ENCODE measurements at places on chromosomes 5 and 9.

- no peak for DNase-seq
These were observed 33.8 kb downstream of the SVEP1 start for GRCh38 chr9:110545705-110546104.

GRCh38 chr5:157108976-157109375 lies at the start of gene HAVCR2:
TSS of gene HAVCR2 (minus strand) at chr5:157109044. CDS start at chr5:157108983, 61 bp downstream.
- no peak for DNase-seq

DNA sequence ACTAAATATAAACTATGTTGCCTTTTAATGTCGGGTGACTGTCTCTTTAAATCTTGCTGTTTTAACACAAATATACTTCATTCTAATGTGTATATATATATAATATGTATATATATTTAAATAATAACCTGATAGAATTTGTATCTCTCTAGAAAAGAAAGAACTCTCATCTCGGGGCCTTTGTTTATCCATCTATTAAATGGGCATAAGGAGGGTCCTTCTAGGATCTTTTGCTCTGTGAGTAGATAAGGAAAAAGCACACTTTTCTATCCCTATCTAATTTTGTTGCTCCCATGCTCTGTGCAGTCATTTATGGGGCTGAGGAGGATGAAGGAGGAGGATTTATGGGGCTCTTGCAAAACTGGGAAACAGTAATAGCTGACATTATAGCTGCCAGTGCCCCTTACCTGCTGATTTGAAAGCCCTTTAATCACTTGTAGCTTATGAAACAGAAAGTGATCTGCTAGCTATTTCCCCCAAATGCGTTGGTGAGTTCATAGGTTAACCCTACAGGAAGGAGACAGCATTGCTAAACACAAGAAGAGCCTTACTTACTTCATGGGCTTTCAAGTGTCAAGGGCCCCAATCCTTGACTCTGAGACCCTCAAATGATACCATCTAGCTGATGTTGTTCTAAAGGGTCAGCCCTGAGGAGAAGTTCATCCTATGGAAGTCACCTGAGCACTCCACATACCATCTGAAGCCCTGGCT lies 5.8 kb upstream of the PPARGC1B start:
- DNase-seq = no peak

GRCh38 chr9:125388978-125389377 lies 127.4 kb downstream of the GAPVD1 start:
- no peak for DNase-seq

GRCh38 chr9:70298245-70298771 lies 39.5 kb downstream of the SMC5 start:
- DNase-seq = no peak

- DNase-seq = peak; percentile 14
These were observed 40.0 kb downstream of the NUDT12 start for GRCh38 chr5:103522586-103522985.

- no peak for DNase-seq
These were observed 170.4 kb downstream of the HINT1 start for GRCh38 chr5:130994496-130995253.

- DNase-seq = no peak
These were observed 10.6 kb upstream of the PWWP2A start for GRCh38 chr5:160129841-160130240.

GRCh38 chr5:151615431-151615830 lies 24.3 kb upstream of the FAT2 start:
- DNase-seq = no peak

DNA sequence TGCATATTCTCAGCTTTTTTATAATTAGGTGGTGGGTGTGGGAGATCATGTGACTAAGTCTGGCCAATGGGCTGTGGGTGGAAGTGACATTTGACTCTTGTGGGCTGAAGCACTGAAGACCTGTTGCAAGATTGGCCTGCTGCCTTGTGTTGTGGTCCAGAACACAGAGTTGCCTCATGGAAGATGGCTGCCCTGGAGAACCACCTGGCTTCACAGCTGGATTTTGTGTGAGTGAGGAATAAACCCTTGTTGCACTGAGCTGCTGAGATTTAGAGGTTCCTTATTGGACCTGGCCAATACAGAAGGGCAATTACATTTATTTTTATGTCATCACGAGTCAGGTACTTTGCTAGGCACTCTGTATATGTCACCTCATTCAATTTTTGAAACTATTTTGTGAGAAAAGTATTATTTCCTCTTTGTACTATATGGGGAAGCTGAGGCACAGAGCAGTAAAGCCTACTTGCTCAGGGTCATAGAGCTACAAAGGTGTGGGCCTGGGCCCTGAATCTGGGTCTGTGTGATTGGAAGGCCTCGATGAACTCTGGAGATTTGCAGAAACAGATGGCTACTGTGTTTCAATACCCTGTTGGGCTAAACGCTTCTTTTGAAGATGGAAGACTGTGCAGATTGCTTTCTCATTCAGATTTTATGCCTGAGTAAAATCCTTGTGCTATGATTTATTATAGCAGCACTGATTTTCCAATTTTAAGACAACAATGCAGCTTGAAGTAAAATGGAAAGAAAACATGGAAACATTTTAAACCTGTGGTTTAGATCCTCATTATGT lies 71.2 kb upstream of the TBC1D2 start:
- no peak for DNase-seq

DNA sequence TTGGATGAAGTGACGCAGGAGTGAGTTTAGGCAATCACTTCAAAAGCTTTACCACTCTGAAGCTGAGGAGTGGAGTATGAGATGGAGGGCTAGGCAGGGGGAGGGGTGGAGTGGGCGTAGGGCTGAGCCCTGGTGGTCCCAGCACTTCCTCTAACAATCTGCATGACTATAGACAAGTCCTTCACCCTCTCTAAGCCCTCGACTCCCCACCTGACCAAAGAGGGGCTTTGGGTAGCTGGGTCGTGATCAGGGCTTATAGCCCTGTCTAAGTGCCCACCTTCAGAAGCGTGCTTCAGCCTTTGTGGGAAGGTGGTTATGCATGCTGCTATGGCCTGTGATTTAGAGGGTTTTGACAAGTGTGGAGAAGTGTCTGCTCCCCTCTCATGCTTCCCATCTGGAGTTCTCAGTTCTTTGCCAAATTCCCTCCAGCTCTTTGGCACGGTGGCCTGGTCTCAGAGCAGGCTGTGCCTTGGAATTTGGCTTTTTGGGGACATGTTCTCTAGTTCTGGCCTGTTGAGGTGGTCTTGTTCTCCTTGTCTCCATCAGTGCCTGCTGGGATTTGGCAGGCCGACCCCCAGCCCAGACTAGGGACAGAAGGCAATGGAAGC lies 53.0 kb downstream of the ACTBL2 start:
- no peak for DNase-seq

GRCh38 chr5:43041110-43041668 lies 1.1 kb upstream of the ANXA2R start:
- peak; percentile 43 for DNase-seq

- DNase-seq = no peak
These were observed 35.3 kb upstream of the MAN2A1 start for GRCh38 chr5:109654455-109654854.

- DNase-seq = no peak
These were observed 1.8 kb downstream of the CDKN2B-AS1 start for GRCh38 chr9:21996438-21996837.

GRCh38 chr9:110146373-110146772 lies 61.6 kb downstream of the C9orf152 start:
- DNase-seq = no peak

DNA sequence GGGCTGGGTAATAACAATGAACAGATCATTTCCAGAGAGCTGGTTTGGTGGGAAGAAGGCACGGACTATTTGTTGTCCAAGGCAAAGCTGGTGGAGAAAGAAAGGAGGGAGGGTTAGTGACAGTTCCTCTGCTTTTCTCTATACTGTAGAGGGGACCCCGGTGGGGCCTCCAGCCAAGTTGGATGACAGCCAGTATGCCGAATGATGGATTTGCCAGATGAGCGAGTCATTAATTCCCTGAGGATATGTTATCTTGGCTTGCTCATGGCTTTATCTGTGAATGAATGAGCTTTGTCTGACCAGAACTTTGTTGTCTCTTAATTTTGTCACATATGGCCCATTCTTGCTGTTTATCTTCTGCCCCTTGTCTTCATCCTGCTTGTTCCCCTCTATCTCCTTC lies 158.6 kb upstream of the GLRA1 start:
- no peak for DNase-seq

DNA sequence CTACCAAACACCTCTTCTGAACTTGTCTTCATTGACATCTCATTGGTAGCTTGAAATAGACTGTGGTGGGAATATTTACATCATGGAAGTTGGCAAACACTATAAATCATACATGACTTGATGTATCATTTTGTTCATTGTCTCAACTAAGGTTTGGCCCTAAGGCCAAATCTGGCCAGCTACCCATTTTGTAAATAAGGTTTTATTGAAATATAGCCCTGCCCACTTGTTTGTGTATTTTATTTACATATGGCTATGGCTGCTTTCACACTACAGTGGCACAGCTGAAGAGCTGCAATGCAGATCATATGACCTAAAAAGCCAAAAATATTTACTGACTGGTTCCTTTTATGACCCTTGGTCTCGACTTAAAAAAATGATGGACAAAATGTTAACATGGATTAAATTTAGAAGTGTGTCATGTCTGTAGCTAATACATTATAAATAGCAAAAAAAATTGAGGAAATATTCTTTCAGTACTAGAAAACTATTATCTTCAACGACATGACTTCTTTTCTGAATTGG lies 22.1 kb downstream of the FAM240B start:
- DNase-seq = no peak

GRCh38 chr9:36517131-36517530 lies 55.6 kb upstream of the MELK start:
- no peak for DNase-seq

DNA sequence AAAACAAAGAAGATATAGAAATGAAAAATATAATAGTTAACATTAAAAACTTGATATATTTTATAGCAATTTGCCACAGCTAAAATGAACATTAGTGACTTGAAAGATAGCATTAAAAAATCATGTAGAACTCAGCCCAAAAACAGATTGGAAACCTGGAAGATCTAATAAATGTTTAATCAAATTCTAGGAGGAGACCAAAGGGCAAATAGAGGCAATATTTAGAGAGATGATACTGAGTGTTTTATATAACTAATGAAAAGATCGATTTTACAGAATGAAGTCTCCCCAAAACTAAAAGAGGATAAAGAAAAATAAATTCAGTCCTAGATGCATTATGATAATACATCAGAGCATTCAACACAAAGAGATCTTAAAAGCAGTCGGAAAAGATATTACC lies 127.0 kb downstream of the CWC27 start:
- no peak for DNase-seq

DNA sequence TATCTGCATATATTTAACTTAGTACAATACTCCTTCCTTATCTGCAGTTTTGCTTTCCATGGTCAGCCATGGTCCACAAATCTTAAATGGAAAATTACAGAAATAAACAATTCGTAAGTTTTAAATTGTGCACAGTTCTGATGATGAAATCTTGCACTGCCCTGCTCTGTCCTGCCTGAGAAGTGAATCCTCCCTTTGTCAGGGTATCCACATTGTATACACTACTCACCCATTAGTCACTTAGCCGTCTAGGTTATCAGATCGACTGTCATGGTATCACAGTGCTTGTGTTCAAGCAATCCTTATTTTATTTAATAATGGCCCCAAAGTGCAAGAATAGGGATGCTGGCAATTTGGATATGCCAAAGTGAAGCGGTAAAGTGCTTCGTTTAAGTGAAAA lies 8.3 kb upstream of the YTHDC2 start:
- no peak for DNase-seq

GRCh38 chr5:39713250-39713916 lies 288.6 kb upstream of the DAB2 start:
- peak; percentile 23 for DNase-seq

- DNase-seq = peak; percentile 29
These were observed 68.5 kb downstream of the SLC28A3 start for GRCh38 chr9:84271921-84272556.

DNA sequence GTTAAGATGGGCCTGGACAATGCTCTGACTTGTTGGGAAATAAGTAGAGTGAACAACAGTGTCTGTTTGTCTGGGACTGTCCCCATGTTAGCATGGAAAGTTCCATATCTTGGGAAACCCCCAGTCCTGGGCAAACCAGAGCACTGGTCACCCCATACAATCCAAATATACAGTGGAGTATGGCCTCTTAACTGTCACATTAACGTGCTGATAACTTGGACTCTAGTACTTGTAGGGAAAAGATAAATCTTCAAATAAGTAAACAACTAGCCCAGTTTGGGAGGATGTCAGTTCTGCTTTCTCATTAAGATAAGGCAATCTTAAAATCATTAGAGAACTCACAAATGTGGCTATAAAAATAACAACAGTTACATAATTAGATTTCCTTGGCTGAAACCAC lies 47.6 kb upstream of the JAK2 start:
- no peak for DNase-seq

DNA sequence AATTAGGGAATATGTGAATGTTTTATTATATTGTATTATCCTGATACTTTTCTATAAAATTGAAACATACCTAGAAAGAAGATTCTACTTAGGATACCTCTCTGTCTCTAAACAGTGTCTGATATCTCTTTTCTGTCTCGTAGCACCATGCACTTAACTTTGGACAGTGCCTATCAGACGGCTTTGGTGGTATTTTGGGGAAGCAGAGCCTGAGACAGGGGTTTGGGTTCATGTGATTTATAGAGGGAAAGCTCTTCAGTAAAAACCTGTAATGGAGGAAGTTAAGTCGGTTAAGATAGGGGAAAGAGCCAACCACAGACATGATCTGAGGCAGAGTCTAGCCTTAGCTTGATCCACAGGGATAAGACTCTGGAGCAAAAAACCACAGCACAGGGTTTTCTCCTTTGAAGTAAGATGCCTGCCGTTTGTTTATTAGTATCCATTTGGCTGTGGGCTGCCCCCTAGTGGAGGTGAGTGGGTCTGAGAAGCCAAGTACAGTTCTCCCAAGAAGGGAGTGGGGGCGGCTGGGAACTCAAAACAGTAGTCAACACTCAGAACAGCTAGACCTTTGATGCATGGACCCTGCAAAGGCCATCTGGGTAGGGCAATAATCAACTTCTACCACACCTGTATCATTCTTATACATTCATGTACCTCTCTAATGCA lies 141.2 kb upstream of the ASTN2 start:
- no peak for DNase-seq

- no peak for DNase-seq
These were observed 12.4 kb downstream of the LHX3 start for GRCh38 chr9:136192289-136193126.

- DNase-seq = no peak
These were observed 6.7 kb downstream of the TIMD4 start for GRCh38 chr5:156956321-156956720.

- DNase-seq = no peak
These were observed 41.6 kb upstream of the ALDOB start for GRCh38 chr9:101477214-101477613.

- DNase-seq = no peak
These were observed 29.1 kb downstream of the LMX1B start for GRCh38 chr9:126642839-126643238.

DNA sequence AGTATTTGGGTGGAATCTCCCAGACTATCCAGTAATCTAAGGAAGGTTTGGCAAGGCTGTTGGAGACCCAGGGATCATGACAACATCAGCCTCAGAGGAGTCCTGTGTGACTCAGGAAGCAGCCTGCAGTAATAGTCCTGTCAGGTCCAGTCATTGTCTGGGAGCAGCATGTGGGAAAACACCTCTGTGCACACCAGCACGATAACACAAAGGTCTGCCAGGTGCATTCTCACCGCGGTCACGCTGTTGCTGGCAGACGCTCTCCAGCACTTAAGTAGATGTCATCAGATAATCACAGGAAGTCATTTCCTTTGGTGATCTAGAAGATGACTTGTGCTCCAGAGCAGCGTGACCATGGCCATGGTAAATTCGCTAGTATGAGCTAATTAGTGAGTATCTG lies 99.2 kb upstream of the IQGAP2 start:
- DNase-seq = no peak

GRCh38 chr9:76927540-76928240 lies 21.8 kb upstream of the PRUNE2 start:
- no peak for DNase-seq

Data from right lung (tissue), 10 donors.